Fibroblast of skin of back (primary cell): ENCODE measurements at places on chromosomes 7 and 10.
A peak's percentile ranks its signal among the peaks of the same experiment; 100 is the strongest.

DNA sequence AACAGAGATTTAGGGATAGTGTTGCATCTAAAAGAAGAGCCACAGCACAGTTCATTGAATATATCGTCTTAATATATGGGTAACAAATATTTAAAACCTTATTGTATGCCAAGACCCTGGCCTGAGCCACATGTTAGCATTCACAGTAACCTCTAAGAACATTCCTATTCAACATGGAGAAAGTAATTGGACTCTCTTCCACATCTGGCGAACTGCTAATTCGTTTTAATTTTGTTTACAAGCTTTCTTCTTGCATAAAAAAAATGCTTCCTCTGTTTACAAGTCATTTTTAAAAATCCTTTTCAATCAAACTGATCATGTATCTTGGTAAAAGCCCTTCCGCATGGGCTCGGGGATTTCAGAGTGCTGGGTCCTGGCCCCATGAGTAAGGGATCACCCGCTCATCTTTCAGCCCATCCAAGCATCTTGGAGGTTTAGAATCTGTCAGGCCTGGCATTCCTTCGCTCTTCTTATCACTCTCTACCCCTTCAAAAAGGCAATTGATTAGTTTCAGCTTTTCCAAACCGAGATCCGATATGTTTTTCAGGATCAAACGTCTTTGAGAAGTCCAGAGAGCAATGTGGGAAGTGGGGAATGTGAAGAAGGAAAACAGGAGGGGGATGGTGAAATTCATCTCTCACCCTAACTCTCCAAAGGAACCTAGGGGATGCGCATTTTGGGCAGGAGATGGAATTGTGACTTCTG is 7.3 kb downstream of the TWIST1 start:
- DNase-seq: peak; percentile 50

DNA sequence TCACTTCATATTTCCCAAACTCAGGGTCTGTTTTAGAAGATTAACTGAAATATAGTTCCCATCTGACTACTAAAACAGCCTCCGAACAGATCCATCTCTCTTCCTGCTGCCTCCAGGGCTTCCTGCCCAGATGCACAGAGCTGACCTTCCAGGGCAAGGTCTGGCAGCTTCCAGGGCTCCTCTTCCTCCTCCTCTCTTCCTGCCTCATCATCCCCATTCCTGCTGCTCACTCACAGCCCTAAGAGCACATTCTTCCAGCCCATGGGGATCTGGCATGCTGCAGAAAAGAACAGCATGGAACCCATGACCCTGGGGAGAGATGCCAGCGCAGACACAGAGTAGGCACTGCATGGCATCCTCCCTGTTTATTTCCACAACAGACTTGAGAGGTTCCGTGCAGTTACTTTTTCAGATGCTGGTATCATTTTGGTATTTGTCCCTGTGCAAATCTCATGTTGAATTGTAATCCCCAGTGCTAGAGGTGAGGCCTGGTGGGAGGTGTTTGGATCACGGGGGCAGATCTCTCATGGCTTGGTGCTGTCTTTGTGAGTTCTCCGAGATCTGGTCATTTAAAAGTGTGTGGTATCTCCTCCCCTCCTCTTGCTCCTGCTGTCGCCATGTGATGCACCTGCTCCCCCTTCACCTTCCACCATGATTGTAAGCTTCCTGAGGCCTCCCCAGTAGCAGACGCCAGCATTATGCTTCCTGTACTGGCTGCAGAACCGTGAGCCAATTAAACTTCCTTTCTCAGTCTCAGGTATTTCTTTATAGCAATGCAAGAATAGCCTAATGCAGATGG is 4.4 kb downstream of the PKD1L1 start:
- no peak for DNase-seq

DNA sequence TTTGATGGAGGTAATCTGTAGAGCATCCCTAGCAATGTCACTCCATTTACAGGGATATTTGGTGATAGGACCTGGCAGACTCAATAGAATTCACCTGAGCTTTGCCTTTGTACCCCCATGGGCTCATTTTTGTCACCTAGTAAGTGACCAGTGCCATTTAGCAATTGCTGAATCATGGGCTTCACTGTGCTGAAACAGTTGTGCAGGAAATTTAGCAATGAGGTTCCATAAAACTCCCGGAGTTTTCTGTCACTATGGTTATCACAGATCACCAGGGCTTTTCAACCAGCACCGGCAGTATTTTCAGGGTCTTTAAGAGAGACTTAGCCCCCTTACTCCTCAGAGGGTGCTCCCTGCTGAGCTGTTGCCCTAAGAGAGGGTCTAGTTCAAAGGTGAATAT is 40.2 kb downstream of the FAS start:
- no peak for DNase-seq

DNA sequence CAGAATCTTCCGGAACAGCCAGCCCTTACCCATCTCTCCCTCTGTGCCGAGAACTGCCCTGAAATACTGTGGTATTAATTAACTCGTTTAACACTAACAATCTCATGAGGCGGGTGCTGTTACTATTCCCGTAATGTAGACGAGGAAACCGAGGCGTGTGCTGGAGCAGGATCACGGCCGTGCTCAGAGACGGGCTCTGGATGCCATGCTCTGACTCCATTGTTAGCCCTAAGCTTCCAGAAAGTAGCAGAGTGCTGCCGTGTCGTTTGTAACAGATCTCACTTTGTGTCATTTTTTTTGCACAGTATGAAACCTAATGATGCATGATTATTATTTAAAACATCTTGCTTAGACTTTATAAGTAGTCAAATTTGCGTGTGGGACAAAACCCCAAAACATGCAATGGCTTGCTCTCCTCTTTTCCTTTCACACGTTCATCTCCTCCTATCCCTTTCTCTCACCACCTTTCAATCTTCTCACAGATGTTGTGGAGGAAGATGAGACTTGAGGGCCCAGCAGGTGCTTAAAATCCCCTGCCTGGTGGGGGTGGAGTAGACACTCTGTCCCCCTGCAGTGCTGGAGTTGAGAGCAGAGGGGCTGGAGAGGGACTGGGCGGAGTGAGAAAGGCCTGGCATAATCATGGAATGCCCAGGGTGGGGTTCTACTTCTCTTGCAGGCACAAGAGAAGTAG is 482 bp upstream of the ACTR3C start:
- DNase-seq: no peak

DNA sequence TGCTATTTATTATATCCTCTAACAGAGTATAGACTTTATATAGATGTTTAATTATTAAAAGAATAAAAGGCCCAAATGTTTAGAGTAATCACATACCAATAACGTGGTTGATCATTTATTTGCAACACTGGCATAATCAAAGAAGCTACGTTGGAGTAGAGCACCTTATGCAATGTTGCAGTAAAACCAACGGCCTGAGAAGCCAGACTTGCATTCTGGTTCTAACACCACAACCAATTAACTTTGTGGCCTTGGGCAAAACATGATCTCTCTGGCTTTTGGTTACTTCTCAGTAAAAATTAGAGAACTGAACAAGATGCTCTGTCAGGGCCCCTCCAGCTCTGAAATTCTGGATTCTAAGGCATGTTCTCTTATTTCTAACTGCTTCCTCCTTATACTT is 476.2 kb downstream of the GRM8 start:
- DNase-seq: no peak

DNA sequence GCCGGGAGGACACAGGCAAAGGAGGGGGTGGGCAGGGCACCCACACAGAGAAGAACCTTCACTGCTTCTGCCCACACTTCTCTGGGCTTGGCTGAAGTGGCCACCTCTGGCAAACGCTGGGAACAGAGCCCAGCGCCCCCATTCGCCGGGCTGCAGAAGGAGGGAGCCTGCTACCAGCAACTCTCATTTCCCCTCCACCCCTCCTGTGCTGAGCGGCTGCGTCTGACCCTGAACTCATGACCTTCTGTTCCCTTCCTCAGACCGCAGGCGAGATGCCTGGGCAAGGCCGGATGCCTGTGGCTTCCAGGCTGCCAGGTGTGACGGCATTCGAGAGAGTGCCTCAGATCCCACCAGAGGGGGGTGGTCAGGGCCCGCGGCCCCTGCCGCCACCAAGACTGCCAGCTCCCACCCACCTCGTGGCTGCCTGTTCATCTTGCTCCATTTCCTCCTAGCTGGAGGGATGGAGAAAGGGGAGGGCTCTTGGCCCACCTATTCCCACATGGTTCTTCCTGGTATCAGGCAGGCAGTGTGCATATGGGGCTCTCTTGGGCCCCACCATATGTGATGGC is 19.8 kb downstream of the DNAJB12 start:
- no peak for DNase-seq

DNA sequence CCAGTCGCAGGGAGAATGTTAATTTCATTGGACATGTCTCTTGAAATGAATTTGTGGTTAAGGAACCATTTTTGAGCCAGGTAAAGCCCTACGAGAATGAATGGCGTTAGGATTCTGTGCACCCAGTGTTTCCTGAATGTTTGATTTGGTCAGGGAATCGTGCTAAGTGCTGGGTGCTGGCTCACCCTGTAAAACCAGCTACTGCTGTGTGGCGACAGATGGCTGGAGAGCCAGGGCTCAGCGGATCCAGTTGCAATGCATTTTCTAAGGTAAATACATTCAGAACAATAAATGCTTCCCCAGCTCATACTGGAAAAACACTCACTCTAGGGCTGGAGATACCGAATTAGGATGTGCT is 355.5 kb downstream of the GLRX3 start:
- no peak for DNase-seq

DNA sequence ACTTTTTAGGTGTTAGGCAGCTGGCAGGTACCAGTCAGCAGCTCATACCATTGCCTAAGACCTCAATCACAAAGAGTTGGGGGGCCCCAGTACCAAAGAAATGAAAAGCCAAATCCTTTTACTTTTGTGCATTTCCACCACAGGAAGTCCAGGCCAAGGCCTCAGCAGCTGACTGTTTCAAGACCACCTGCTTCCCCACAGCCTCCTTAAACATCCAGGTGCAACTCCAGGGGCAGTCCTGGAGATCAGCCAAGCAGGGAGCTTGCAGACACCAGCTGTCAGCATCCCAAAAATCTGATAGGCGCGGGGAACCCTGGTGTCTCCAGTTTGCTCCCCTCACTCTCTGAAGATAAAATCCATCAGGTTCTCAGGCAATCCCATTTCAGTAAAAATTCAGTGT is 91.5 kb upstream of the EFCAB10 start:
- DNase-seq: no peak

GRCh38 chr10:87547734-87548311 is 43.1 kb downstream of the MINPP1 start:
- DNase-seq: peak; percentile 72

- DNase-seq: no peak
Observed at GRCh38 chr10:63579371-63580014, 58.3 kb downstream of the REEP3 start.

DNA sequence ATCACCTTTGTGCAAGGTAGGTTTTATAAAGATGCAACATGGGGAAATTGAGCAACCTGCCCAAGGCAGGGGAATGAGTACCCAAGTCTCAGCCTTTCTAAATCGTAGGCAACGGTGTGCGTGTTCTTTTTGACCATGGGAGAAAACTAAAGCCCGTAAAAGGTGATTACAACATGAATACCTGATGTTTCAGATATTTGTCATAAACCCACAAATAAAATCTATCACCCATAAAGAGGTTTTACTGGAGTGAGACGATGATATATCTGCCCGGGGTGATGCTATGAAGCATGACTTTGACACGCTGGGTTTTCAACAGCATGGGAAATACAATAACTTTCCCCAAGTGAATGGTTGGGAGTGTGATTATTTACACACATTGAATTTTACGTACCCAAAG is 406.3 kb upstream of the KLF6 start:
- no peak for DNase-seq

GRCh38 chr7:46554688-46555422 is 633.8 kb upstream of the IGFBP3 start:
- peak; percentile 74 for DNase-seq

DNA sequence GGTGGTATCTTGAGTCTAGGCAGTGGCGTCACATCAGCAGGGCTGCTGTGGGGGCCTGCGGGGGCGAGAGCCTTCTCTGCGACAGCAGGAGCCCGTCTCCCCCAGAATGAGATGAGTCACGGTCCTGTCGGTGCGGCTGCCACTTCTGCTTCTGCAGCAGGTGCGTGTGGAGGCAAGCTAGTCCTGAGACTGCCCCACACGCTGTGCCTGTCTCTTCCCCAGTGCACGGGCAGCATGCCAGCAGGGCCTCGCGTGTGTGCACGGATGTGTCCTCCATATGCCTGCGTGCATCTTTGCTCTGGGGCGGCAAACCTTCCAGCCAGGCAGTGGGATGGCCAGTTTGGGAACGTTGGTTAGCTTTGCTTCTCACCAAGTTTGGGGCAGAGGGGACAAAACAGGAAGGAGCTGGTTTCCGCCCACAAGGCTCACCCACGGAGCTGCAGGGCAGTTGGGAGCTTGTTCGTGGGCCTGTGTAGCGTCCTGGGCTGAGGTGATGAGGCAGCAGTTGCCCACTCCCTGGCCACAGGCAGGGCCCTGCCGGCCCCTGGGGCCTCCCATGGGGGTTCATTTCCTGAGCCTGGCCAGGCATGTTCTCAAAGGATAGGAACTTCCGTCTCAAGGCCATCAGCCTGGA is 60.8 kb upstream of the PPIF start:
- peak; percentile 44 for DNase-seq

GRCh38 chr10:51171946-51172345 is 97.7 kb downstream of the PRKG1 start:
- DNase-seq: no peak

- peak; percentile 5 for DNase-seq
Observed at GRCh38 chr10:83075016-83075814, 1064.1 kb upstream of the GHITM start.

GRCh38 chr7:55436457-55436856 is 71.3 kb downstream of the LANCL2 start:
- DNase-seq: no peak

- peak; percentile 7 for DNase-seq
Observed at GRCh38 chr10:101301111-101301731, 52.7 kb upstream of the BTRC start.

- DNase-seq: no peak
Observed at GRCh38 chr7:17668122-17668521, 272.2 kb downstream of the SNX13 start.

DNA sequence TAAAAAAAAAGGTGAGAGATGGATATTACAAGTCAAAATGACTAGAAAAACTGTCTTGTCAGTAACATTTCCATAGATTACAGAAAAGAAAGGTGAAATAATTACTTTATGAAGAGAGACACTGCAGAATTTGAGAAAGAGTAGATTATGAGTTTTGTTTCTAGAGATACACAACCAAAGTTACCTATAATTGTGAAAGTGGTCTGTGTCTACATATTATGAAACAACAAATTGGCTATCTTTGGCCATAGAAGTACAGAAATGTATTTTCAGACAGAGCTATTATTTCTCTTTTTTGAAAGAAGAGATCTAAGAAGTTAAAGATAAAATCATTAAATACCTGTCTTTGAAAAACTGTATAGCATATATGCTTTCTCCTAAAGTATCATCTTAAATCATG is 30.1 kb downstream of the KCND2 start:
- DNase-seq: no peak

- DNase-seq: no peak
Observed at GRCh38 chr10:76309070-76309469, 877.6 kb downstream of the LRMDA start.

DNA sequence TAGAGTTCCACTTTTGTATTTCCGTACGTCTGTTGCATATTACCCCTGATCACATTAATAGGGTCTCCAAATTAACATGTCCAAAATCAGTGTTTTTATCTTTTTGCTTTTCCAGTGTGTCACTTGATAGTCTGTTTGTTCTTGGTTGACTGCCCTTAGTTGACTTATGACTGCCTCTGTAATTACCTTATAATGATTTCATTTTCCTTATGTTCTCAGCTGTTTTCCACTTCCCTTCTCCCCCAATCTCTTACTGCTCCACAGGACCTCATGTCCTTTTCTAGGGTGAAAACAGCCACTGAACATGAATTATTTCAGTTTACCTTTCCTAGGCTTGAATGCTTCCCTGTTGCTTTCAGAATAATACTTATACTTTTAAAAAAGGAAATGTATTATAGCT is 54.7 kb downstream of the MAPK8 start:
- no peak for DNase-seq
